ENCODE measurements at places on chromosomes 7 and 10.

- DNase-seq, result no peak
These were observed 85.1 kb downstream of the KLF6 start for GRCh38 chr10:3699916-3700315.

DNA sequence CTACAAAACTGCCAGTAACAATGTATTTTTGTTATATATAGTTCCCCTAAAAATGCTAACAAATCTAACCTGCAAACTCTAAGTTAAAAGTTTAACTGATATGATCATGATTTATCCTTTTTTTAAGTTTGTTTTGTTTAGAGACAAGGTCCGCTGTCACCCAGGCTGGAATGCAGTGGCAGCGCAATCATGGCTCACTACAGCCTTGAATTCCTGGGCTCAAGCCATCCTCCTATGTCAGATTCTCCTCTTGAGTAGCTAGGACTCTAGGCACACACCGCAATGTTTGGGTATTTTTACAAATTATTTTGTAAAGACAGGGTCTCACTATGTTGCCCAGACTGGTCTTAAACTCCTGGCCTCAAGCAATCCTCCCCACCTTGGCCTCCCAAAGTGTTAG lies 46.6 kb downstream of the ORC5 start:
- DNase-seq, result no peak

GRCh38 chr10:28993056-28993455 lies 295.8 kb upstream of the LYZL1 start:
- DNase-seq, result no peak

- no peak for DNase-seq
These were observed 180.6 kb upstream of the NPVF start for GRCh38 chr7:25408876-25409275.

All from left lung (tissue), 14 donors.